ENCODE measurements at places on chromosomes 2 and 18.

GRCh38 chr2:20667531-20668401, 822 bp downstream of the GDF7 start:
- DNase-seq: no peak

DNA sequence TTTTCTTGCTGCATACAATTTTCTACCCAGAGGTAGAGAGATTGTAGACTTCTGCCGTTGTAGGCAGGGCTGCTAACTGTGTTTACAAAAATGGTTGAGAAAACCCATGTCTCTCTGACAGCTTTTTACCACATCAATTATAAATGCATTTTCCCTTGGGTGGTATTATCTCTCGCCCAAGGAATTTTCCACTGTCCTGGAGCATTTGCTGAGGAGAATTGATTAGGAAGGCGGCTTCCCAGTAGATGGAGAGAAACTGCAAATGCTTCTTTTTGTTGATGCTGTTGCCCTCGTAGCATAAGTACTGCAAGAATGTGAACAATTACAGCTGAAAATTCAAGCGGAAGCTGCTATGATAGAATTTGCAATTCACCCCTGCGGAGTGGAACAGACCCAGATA, 1007.7 kb upstream of the KLHL29 start:
- no peak for DNase-seq

DNA sequence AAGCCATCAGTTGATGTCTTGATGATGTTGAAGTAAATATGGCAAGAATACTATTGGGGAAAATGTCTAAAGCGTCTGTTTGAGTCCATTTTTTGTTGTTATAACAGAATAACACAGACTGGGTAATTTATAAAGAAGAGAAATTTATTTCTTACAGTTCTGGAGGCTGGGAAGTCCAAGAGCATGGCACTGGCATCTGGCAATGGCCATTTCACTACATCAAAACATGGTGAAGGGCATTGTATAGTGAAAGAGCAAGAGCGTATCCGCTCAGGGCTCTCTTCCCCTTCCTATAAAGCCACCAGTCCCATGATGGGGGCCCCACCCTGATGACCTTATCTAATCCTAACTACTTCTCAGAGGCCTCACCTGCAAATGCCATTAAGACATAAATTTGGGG, 29.6 kb upstream of the MRPL19 start:
- no peak for DNase-seq

DNA sequence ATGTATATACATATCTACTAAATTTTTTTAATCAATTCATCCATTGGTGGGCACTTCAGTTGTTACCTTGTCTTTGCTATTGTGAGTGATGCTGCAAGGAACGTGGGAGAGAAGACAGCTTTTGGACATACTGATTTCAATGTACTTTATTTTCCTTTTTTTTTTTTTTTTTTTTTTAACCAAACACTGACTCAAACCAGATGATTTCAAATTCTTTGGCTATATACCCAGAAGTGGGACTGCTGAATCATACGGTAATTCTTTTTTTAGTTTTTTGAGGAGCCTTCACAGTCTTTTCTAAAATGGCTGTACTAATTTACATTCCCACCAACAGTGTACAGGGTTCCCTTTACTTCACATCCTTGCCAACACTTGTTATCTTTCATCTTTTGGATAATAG, 204.7 kb downstream of the INSIG2 start:
- DNase-seq: no peak

DNA sequence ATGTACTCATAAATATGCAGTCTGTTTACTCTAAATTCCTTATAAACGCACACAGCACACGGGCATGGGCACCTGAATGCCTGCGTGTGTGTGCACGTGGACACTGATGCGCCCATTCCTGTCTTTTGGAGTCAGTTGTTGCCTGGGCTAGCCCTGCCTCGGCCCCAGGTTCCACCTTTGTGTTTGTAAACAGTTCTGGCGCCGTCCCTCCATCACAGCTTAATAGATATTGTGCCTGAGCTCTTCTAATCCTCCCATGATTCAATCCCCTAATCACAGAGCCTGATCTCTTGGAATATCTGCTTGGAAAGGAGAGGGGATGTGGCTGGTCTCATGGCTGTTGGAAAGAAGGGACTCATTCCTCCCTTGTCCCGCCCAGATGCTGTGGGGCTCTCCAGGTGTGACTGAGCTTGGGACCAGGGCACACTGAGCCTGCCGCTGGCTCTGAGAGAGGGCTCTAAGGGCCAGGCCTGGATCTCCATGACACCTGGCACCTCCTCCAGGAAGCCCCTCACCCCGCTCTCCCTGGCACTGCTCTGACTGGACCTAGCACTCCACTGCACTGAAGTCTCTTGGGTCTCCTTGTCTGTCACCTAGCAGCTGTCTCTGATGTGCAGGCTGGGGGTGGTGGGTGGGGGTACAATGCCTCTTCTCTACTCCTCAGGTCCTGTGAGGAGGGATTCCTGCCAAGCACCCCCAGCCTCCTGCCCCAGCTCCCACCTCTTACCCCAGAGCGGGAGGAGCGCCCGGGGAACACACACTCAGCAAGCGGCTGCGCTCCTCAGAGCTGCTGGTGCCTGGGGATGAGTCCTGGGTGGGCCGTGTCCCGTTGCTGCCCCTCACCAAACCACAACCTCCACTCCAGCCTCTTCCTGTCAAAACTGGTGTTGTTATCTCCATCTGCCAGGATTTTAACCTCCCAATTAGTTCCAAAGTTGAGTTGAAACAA, 181.3 kb downstream of the INHBB start:
- no peak for DNase-seq

DNA sequence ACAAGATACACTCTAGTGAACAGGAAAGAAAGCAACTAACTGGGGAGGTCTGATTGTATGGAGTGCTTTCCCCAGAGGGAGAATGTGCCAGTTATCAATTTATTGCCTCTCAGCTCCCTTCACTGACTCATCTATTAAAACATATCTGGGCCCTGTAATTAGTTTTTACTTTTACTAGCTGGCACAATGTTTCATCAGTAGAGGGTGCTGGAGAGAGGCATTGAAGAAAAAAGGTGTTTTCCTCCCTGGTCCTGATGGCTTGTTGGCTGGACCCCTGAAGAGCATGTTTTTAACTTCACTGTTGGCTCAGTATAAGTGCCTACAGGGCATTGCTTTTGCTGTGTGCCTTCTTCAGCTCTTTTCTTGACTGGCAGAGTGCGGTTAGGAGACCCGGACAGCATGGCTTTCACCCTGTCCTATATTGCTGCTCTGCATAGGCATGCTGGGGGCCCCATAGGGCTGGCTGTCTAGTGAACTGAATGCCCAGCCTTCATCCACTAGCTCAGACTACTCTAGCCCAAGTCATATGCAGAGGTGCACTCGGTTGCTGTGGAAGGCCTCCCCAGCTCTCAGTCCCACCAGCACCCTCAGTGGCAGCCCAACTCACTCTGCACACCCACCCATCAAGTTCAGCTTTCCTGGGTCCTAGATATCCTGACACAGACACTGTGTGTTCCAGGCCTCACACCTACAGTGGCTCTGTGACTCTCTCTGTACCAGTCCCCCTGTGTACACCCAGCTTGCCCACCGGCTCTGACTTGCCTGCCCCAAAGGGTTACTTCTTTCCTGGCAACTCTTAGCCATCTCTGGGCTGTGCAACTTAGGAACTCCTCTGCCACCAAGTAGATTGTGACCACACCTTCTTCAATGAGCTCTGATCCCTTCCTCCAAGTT, 62.3 kb upstream of the ACYP2 start:
- DNase-seq: peak; percentile 34

DNA sequence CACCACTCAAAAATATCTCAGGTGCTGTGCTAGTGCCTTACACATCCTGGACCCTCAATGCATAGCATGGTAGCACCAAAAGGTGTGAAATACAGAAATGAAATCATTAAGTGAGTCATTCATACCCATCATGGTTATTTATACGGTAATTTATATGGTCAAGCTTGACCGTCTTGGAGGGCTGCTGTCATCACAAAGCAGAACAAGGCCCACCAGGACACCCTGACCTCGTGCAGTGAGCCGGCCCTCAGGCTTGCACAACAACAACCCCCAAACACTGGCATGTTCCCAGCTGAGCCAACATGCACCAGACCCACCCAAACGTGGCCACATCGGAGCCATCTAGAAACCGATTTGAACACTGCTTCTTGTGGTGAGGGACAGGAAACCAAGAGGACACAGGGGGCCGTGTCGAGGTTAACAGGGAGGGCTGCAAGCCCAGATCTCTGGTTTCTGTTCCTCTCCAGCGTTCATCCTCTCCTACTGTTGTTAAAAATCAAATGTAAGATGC, 378.5 kb upstream of the ID2 start:
- DNase-seq: peak; percentile 82

GRCh38 chr18:24014062-24014985, at the start of gene TTC39C:
Gene TTC39C, plus strand, starts transcription at chr18:24014754. Its CDS starts 118 bp downstream, at chr18:24014872.
- peak; percentile 76 for DNase-seq

GRCh38 chr2:2839393-2839781, 508.3 kb upstream of the MYT1L start:
- DNase-seq: no peak

GRCh38 chr2:28163627-28164279, 228.9 kb upstream of the FOSL2 start:
- no peak for DNase-seq

DNA sequence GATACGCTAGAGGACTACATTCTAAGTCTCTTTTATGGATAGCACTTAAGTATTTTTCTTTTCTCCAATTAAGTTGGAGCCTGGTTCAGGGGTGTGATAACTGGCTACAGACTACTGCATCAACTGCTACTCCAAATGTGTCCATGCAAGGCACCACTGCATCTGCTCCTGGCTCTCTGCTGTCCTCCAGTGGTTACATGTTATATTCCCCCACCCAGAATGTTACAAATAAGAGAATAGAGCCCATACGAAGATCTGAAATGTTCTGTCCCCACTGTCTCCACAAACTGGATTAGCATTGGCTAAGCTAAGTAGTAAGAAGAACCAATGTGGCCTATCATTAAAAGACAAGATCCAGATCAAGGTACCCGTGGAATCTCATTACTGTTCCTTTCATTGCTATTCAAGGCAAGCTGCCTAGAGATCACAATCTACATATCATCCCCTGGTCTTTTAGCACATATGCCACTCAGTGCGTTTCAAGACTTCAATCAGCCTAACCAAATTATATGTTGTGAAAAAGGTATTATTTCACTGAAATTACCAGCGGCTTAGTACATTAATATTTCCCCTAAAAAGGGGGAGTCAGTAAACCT, 308.3 kb upstream of the SLC8A1 start:
- DNase-seq: no peak

DNA sequence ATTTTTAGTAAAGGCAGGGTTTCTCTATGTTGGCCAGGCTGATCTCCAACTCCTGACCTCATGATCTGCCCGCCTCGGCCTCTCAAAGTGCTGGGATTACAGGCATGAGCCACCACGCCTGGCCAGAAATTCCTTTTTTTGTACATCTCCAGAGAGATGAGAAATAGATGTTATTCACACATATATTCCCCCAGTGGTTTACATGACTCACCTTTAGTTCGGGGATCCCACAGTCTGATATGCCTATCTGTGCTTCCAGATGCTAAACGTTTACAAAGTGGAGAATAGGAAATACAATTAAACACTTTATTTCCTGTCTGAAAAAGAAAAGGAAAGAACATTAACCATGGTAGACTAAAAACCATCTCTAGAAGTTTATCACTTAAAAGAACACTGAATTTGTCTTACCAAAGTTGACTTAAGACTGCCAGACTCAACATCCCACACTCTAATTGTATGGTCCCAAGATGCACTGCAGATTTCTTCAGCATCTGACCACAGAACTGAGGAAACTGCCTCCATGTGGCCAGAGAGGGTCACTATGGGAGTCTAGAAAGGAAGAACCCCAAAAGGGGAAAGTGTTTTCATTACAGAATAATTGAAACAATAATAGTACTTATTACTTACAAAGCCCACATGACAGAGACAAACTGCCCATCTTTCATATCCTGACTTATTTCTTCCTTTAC, 12.6 kb upstream of the ICA1L start:
- DNase-seq: no peak

DNA sequence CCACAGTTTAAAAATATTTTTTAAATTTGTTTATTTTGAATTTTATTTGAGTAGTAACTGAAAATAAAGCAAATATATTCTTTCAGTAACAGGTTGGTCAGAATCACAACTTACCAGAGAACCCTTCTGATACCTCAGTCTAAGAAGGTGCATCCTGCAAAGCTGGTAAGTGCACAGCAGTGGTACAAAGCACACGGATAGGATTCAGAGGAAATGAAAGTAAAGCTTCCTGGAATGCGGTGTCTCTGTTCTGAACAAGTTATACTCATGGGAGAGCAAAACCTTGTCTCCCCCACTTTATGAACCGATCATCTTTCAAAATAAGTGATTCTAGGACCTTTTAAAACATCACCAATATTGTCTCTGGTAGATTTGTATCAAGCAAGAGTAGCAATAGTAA, 398.3 kb downstream of the TMX3 start:
- no peak for DNase-seq

GRCh38 chr18:34773378-34773777, 63.3 kb downstream of the DTNA start:
- DNase-seq: no peak

DNA sequence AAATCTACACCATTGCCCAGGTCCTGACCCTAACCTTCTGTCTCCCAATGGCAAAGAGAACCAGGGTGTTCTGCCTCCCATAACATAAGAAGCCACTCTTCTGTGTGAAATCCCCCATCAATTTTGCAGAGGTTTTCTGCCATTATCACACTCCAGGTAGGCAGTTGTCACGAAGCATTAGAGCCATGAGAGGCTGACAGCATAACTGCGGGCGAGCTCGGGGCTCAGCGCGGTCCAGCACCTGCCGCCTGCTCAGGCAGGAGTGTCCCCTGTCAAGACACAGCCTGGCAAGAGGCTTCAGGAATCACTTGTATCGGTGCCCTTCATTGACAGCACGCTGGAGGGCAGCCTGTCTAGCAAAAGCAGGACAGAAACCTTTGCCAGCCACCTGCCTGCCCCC, 251.2 kb downstream of the SATB2 start:
- no peak for DNase-seq

DNA sequence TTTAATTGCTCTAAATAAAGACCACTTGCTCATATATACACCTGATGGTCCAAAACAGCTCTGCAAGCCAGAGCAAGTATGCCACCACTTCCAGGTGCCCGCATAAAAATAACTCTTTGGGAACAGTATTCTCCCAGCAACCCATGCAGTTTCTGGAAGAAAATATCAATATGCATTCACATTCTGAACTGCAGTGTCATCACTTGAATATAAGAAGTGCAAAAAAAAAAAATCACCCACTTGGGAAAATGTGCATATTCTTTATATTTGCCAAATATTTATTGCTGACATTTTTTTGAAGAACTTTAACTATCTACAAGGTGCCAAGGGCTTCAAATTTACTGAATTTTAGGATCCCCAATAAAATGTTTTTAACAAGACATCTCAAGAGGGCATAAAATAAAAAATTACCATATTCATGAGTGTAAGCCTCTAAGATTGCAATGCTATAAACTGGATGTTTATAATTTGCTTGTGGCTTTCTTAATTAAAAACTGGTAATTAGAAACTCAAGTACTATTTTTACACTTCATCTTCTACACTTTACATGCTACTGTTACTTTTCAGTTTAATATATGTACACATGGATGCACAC, 360.6 kb upstream of the HNRNPA3 start:
- no peak for DNase-seq

- DNase-seq: no peak
These were observed 228.7 kb downstream of the ATAD2B start for GRCh38 chr2:23698116-23698693.

GRCh38 chr2:219035942-219036341, 5.4 kb downstream of the CFAP65 start:
- DNase-seq: no peak

Measured in CD4-positive, alpha-beta T cell treated with Interleukin-4 for 1 hour (primary cell).